ENCODE measurements at places on chromosomes 1 and 21.
A peak's percentile ranks its signal among the peaks of the same experiment; 100 is the strongest.

DNA sequence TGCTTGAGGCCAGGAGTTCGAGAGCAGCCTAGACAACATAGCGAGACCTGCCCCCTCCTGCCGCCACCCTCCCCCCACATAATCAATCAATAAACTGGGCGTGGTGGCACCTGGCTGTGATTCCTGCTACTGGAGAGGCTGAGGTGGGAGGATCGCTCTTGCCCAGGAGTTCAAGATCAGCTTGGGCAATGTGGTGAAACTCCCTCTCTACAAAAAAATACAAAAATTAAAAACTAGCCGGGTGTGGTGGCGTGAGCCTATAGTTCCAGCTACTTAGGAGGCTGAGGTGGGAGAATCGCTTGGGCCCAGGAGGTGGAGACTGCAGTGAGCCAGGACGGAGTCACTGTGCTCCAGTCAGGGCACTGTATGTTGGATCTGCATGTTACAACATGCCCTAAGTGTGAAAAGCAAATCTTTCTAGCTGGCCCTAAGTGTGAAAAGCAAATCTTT lies 7.0 kb upstream of the MDM4 start:
- no peak for DNase-seq

DNA sequence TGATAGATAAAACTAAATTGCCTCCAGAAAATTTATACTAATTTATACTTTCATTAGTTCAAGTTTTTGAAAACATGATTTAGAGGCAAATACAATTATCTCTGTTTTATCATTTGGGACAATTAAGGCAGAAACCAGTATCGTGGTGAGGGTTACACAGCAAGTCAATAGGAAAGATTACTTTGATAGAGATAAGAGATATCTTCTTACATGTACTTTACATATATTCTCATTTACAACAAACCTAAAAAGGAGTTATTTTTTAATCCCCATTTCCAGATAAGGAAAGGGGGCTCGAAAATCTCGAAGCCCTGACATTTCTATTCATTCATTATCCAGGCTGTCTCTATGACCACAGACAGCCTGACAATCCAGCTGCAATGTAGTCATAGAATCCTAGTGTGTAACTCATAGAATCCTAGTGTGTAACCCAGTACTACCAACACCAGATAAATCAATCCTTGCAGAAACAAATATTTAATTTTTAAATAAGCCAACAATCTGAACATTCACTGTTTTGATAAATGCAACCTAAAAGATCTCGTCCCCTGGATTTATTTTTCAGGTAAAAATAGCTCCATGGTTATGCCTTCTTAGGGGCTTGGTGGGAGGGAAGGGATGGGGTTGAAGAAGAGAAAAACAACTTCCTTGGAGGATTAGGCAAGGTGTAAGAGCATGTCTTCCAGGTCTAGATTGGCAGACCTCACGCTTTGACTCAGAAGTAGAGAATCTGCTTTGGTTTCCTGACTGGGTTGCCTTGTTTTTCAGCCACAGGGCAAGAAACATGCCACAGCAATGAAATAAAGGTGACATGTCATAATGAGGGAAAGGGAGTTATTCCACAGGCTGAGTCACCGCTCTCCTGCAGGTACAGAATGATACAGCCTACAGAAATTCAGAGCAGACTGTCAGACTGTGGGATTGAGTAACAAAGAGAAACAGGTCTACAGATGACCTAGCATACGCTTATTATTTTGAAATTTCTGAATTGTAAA lies 45.6 kb downstream of the IRF2BP2 start:
- DNase-seq, result peak; percentile 20

- DNase-seq, result no peak
Observed at GRCh38 chr1:28631713-28632112, 11.2 kb downstream of the TAF12 start.

- no peak for DNase-seq
Observed at GRCh38 chr1:150909585-150910180, 16.5 kb upstream of the SETDB1 start.

GRCh38 chr1:23451441-23451840 lies 26.9 kb upstream of the TCEA3 start:
- DNase-seq, result no peak

DNA sequence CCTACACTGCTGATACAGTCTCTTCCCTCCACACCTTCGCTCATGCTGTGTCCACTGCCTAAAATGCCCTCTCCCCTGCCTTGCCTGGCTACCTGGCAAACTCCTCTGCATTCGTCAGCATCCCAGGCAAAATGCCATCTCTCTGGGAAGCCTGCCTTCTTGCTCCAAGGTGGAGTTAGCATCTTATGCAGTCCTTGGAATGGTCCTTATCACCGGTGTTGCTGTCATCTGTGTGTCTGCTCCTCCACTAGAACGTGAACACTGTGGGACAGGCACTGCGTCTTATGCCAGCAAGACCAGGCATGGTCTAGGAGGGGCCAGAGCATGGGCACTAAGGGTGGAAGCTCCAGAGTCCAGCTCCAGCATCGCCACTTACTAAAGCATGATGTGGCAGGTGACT lies 211.8 kb downstream of the MATN1 start:
- no peak for DNase-seq

GRCh38 chr1:116794804-116795481 lies 40.7 kb downstream of the CD2 start:
- no peak for DNase-seq

- DNase-seq, result no peak
Observed at GRCh38 chr1:64263856-64264255, 60.4 kb downstream of the UBE2U start.

DNA sequence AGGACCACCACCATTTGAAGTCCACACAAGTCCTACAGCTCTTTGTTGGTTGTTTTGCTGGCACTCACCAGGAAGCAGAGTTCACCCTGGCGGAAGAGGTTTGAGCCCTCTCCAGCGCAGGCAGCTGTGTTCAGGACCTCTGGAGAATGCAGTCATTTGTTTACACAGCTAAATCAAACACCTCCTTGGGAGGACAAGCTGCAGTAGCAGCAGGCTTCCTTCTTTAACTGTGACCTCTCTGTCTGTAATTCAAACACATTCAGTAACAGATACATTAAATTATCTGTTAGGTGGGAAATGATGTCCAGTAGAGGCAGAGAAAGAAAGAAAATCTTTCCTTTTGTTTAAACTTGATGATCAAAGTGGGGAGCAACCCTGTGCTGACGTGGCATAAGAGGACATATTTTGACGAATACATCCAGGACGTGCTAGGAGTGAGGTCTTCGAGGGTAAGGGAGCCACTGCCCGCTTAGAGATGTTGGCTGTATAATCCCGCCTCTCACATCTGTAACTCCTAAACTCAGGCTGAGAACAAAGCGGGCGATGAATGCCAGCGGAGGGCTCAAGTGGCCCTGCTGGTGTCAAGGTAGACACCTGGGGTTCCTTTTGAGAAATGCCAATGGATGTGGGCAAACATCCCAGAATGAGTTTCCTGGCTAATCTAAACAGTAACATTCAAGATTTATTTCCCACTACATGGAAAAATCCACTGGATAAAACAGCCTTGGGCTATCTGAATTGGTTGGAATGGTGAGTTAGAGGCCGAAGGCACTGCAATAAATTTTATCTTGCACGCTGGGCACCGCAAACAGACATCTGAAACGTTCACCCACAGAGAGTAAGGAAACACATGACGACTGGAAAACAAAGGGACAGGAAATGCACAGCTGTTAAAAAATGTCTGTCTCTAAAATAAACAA lies 51.7 kb downstream of the ABCA4 start:
- peak; percentile 21 for DNase-seq

DNA sequence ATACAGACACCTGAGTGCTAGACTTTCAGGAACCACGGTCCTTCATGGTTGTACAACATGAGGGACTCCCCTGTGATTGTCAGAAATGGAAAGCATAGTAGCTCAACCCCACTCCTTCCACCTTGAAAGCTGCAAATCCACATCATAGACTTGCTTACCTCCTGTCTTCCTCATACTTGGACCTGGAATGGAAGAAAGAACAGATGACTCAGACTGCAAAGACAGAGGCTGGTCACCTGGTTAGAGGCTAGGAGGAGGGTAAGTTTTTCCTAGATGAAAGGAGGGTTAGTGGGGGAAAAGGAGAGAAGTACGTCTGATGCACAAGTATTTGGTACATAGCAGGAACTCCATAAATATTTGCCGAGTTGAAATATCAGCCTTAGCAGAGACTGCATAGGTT lies 37.2 kb downstream of the LRRC71 start:
- DNase-seq, result no peak

- DNase-seq, result no peak
Observed at GRCh38 chr1:195097316-195097715, 1510.9 kb downstream of the KCNT2 start.

- no peak for DNase-seq
Observed at GRCh38 chr1:20275319-20275925, 15.3 kb upstream of the VWA5B1 start.

GRCh38 chr1:24096009-24096738 lies 15.8 kb downstream of the MYOM3 start:
- DNase-seq, result no peak

GRCh38 chr1:205595861-205596260 lies 36.0 kb downstream of the ELK4 start:
- no peak for DNase-seq

GRCh38 chr1:207822602-207823451 lies 71.0 kb downstream of the CD46 start:
- peak; percentile 95 for DNase-seq

GRCh38 chr1:160800645-160801408 lies 4.9 kb downstream of the LY9 start:
- DNase-seq, result no peak

- DNase-seq, result no peak
Observed at GRCh38 chr1:162416909-162417308, 5.0 kb upstream of the SH2D1B start.

DNA sequence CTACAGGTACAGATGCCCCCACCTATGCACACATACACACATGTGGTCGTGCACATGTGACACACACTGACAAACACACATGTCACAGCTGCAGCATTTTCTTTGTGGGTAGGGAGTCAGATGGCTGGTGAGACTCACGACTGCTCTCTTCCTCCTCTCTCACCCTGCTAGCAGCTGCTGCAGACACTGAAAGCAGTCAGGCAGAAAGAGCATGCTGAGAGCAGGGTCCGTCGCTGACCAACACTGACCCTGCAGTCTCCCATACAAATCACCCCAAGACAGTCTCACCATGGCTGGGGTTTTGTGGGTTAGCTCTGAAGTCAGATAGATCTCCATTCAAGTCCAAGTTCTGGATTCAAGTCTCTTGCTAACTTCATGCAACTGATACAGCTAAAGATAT lies 188.3 kb downstream of the ASTN1 start:
- no peak for DNase-seq

GRCh38 chr1:48687282-48688045 lies 89.2 kb downstream of the BEND5 start:
- no peak for DNase-seq
